ENCODE measurements at places on chromosomes 3 and 15.

DNA sequence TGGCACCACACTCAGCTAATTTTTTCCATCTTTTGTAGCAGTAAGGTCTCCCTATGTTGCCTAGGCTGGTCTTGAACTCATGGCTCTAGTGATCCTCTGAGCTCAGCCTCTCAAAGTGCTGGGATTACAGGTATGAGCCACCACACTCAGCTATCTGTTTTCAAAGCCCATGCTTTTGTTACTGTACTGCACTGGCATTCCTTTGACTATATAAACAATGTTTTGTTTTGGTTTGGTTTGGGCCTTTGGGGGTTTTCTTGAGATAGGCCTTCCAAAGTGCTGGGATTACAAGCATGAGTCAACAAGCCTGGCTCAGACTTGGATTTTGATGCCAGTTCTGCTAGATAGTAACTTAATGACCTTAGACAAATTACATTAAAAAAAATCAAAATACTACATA lies 89.7 kb upstream of the GK5 start:
- peak; percentile 77 for DNase-seq

GRCh38 chr3:50078622-50079021 lies 10.1 kb upstream of the RBM5 start:
- DNase-seq, result no peak

DNA sequence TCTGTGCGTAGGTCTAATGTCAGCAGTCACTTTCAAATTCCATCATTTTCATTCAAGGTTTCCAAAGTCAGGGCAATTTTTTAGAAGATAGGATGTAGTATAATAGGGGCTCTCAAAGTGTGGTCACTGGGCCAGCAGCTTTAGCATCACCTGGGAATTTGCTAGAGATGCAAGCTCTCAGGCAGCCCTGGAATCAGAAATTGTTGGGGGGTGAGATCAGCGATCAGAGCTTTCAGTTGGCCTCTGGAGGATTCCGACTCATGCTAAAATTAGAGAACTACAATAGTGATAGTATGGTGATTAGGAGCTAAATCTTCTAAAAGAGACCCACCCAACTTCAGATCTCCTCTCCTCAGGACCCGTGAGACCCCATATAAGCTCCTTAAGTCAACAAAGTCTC lies 2.4 kb upstream of the FRMD4B start:
- DNase-seq, result no peak

- DNase-seq, result no peak
Observed at GRCh38 chr3:44674211-44674610, 25.7 kb downstream of the ZNF35 start.

DNA sequence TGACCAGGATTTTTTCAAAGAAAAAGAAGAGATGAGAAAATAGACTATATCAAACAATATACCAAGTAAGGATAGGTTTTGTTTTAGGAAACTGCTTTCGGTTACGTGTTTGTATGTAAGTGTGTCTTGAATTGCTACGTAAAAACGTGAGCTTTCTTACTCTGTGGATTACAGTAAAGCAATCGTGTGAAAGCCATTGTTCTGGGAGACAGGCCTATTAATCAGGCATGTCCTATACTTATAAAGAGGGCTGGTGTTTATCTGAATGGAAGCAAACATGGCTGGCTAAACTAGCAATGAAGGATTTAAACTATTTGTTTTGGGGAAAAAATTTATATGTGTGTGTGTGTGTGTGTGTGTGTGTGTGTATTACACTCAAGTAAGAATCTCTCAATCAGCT lies 2.6 kb downstream of the EHHADH start:
- no peak for DNase-seq

GRCh38 chr3:31925271-31925630 lies 55.8 kb downstream of the OSBPL10 start:
- DNase-seq, result no peak

- no peak for DNase-seq
Observed at GRCh38 chr15:43900996-43901395, 74.2 kb downstream of the WDR76 start.

GRCh38 chr15:92963794-92964193 lies 63.7 kb downstream of the CHD2 start:
- no peak for DNase-seq

DNA sequence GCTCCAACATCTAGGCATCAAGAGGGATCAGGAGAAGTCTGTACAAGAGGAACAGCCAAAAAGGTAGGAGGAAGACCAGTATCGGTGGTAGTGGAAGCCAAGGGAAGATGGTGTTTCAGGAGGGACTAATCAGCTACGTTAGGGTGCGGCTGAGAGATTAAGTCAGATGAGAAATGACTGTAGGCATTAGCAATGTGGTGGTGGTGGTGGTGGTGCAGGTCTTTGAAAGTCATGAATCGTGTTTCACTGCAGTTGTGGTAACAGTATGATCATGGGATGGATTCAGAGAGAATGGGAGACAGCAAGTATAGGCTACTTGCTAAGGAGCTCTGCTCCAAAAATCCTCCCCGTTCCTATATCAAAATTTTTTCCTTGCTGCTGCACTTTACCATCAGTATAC lies 35.5 kb downstream of the ASTE1 start:
- DNase-seq, result no peak

- peak; percentile 79 for DNase-seq
Observed at GRCh38 chr15:62770752-62771151, 271.8 kb upstream of the TPM1 start.
